ENCODE measurements at places on chromosomes 6 and 20.
A peak's percentile ranks its signal among the peaks of the same experiment; 100 is the strongest.

DNA sequence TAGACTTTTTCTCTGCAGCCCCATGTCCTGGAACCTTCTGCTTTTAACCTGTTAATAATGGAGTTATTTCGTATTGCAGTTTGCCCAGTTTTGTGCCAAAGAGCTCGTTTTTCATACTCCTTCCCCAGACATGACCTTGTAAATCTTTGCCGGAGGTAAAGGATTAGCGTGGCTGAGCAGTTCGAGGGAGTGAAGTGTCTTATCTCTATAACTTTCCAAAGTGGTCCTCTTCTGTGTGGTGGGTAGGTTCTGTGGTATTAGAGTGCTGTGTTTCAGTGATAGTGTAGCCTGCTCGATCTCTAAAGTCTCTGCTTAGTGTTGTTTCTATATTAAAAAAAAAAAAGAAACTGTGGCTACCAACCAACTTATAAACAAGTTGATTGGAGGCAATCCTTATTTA, 67.5 kb downstream of the FARS2 start:
- DNase-seq: no peak

DNA sequence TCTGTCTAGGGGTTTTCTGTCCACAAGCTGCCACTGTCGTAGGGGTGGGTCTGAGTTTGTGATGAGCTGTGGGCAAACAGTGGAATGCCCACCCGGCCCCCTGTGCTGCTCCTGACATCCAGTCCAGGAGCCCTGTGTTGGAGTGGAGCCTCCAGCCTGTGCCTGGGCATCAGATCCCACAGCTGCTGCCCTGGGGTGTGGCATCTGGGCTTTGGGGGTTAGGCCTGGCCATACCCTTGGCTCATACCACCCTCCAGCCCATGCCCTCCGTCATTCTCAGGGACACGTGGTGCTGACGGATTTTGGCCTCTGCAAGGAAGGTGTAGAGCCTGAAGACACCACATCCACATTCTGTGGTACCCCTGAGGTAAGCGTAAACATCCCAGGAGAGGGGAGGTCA, 12.9 kb downstream of the SGK2 start:
- no peak for DNase-seq

GRCh38 chr20:38063911-38064530, 30.5 kb downstream of the RPRD1B start:
- no peak for DNase-seq

DNA sequence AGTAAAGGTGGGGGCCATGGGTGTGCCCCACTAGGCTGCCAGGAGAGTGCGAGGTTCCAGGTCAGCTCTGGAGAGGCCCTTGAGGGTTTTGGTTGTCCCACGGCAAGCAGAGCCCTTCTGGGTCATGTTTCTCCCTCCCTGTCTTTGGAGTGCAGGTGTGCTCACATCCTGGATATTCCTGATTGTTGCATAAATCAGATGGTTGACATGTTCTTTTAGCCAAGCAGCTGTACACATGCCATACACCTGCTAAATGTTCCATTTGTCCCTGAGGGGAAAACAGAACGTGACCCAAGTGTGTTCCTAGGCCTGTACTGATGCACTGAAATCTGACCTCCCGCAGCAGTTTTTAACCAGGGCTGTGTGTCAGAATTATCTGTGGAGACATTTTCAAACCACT, 77.5 kb upstream of the BEND3 start:
- DNase-seq: no peak

DNA sequence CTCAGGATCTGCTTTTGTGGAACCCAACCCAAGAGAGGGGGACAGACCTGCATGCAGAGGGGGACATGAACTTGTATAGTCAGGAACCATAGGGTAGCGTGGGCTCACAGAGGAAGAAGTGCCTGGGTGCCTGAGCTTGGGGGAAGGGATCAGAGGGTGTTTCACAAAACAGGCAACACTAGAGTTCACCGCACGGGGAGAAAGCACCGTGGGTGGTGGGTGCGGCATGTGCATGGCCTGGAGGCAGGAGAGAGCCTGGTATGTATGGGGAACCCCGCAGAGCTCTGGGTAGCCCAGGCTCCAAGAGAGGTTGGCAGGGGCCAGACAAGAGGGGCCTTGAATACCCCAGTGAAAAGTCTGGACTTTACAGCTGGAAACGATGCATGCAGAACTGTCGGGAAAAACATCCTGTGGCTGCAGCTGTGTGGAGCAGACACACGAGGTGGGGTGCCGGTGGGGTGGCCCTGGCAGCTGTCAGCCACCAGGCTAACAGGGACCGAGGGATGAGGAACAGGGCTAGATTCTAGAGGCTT, 6.7 kb upstream of the EMILIN3 start:
- DNase-seq: no peak

DNA sequence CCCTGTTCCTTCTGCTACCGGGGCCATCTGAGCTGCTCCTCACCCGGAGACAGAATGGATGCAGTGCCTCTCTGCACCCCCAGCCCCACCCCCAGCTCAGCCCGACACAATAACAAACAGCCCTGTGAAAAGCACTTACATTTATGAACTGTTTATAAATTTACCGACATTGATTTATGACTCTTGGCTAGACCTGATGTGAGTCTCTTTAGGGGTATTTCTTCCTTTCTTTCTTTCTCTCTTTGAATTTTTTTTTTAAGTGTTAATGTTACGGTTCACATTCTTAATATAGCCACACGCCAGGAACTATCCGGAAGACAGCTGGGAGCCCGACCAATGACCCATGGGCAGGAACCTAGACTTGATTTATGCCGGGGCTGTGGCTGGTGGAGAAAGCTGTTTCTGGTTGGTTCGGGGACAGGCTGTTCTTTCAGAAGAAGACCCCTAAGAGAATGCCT, 266.3 kb downstream of the CDC5L start:
- no peak for DNase-seq

- DNase-seq: no peak
Observed at GRCh38 chr20:32786059-32786760, 24.0 kb downstream of the DNMT3B start.

GRCh38 chr6:15621203-15622044, 41.4 kb downstream of the DTNBP1 start:
- no peak for DNase-seq

- no peak for DNase-seq
Observed at GRCh38 chr6:139135578-139136545, 982 bp downstream of the HECA start.

DNA sequence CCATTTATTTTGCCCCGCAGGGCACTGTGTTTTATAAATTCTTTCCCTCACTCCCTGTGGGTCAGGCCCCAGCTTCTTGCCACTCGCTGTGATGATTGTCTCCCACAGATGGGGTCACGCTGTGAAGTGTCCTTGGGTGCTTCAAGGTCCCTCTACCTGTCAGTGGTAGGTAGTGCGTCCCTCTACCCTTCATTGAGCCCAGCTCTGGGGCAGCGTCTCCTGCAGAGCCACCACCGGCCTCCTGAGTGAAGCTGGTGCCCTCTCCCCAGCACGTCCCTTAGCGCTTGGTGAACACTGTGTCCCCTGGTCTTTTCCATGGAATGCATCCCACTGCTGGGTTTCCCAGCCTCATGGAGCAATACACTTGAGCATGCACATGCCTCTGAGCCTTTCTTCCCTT, 108.2 kb downstream of the NRN1 start:
- DNase-seq: no peak

- no peak for DNase-seq
Observed at GRCh38 chr20:51306081-51306480, 236.4 kb downstream of the NFATC2 start.

DNA sequence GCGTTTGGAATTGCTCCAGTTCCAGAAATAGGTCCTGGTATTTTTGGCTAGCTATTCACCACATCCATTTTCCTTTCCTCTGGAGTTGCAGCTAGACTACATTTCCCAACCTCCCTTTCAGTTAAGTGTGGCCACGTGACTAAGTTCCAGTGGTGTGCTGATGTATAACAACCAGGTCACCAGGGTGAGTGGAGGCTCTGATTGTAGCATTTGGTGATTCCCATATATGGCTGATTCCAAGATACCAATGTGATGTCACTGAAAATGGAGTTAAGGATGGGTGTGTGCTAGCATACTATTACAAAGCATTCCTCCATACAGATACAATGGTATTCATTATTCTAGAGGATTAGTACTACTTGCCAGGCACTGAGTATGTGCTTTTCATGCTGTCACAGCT, 49.7 kb upstream of the STK35 start:
- DNase-seq: no peak

- DNase-seq: no peak
Observed at GRCh38 chr6:52340603-52340880, 21.4 kb upstream of the PAQR8 start.

DNA sequence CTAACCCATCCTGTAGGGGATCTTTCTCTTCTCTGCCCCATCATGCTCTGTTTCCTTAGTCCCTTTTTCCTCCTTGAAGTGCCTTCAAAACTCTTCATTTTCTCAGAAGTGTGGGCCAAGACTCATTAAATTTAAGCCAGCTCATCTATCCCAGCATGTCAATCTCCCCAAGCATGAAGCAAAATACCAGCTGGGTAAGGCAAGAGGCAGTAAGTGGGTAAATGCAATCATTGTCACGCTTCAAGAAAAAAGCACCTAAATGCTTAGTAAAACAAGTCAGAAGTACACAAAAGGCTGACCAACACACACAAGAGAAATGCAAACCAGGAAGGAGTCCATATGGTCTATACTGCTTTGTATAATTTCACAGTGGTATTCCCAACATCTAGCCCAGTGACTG, 61.5 kb downstream of the COL12A1 start:
- no peak for DNase-seq

DNA sequence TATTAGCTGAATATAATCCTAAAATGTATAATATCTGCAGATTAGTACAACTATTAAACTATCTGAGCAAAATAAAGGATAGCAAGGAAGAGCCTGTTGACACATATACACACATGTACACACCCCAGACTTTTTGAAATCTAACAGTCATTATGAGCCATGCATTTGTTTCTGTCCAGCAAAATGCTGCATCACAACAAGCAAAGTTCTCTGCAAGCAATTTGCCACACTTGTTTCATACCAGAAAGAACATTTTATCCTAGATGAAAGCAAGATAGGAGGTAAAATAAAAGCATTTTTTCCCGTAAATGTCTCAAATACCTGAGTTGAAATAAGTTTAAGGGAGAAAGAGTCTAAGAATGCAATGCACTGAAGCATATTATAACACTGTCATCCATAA, 145.2 kb downstream of the COL21A1 start:
- DNase-seq: no peak

DNA sequence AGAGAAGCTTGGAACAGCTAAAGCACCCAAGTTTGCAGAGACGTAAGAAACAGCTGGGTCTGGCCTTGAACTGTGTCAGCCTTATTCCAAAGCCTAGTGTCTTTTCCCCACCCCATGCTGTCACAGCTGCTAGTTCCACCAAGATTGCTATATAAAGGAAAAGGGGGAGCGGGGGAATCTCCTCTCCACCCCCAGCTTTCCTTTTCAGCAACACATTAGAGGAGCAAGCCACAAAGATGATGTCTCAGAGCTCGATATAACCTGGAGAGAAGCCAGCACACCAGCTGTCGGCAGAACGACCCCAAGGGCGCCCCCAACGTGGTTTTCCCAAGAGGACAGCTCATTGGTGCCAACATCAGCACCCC, 36.5 kb downstream of the ATP9A start:
- no peak for DNase-seq

GRCh38 chr6:100283285-100283684, 181.4 kb downstream of the SIM1 start:
- no peak for DNase-seq

DNA sequence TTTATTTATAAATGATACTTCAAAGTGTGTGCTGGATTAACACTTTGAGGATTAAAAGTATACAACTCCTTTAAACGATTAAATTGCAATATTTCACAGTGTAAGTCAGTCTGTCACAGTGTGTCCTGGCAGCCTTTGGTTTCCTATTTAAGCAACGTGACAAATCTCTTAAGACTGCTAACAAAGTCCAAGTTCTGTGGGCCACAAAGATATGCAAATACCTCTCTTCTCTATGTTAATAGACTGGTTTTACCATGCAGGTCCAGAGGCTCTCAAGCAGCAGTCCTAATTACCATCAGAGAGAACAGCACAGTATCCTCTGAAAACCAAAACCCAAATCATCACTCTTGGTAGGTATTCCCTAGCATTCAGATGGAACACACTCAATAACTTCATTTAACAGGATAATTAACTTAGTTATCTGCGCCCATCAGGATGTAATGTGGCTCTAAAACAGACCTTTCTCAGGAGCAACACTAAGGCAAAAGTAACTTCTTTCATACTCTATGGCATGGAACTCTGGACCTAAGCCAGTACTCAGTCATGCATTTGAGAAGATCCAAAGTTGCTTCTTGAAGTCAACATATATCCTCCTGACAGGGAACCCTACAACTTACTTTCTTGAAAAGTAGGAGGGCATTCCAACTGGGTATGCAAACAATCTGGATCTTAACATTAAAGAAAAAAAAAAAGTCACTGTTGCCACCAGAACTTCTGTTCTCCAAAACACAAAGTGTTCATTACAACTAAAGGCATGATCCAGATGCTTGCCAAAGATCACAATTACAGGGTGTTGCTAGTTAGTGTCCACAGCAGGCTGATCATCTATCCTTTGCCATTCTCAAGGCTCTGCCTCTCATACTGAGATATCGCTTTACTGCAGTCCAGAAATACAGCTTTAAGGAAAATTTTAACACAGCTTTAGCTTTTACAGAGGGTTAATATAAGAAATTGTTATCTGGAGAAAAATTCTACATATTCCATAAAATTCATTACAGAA, 53.2 kb downstream of the MAN1A1 start:
- DNase-seq: no peak

DNA sequence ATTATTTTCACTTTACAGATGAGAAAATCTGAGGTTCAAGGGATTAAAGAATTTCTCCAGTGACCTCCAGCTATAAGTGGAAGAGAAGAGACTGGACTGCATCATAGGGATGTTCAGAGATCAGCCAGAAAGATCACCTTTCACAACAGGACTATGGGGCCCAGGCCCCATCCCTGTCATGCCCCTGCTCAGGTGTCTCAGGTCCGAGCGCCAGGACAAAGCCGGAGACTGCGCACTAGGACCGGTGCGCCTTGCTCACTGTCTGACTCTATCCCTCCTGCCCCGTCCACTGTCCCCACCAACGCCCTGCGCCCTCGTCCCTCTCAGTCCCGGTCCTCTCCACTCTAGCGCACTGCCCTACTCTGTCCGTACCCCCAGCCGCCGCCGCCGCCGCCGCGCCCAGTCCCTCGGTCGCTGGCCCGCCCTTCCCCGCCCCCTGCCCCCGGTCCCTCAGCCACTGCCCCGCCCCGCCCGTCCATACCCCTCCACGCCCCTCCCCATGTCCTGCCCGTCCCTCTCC, 521 bp upstream of the RAD21L1 start:
- no peak for DNase-seq

- peak; percentile 1 for DNase-seq
Observed at GRCh38 chr6:127516662-127517273, 2.4 kb downstream of the MTCL3 start.

DNA sequence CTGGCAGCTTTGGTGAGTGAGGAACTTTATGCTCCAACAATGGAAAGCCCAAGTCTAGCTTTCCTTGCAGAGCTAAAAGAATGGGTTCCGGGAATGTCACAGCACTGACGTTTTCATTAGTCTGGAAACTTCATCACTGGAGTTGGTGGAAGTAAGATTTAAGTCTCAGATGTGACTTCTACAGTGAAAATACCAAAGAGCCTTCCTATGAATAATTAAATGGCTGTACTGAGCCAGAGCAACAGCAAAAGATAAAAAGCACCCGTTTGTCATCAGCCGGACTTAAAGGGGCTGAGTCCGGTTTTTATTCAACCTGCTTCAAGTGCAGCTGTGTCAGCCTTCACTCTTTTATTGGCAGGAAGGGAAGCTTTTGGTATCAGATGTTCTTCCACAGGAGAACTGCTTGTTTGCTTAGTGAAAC, 46.5 kb upstream of the SHLD1 start:
- no peak for DNase-seq

- no peak for DNase-seq
Observed at GRCh38 chr6:89357390-89357789, 4.9 kb upstream of the UBE2J1 start.

Measured in activated CD4-positive, alpha-beta T cell treated with anti-CD3 and anti-CD28 coated beads, Interleukin-2, amount 50 U/mL, for 24 hours (primary cell).